ENCODE measurements at places on chromosomes 11 and 22. TPM values are rescaled to one million over a fixed set of nuclear protein-coding genes. Genes with fewer than 3 reads are reported as not detected.

DNA sequence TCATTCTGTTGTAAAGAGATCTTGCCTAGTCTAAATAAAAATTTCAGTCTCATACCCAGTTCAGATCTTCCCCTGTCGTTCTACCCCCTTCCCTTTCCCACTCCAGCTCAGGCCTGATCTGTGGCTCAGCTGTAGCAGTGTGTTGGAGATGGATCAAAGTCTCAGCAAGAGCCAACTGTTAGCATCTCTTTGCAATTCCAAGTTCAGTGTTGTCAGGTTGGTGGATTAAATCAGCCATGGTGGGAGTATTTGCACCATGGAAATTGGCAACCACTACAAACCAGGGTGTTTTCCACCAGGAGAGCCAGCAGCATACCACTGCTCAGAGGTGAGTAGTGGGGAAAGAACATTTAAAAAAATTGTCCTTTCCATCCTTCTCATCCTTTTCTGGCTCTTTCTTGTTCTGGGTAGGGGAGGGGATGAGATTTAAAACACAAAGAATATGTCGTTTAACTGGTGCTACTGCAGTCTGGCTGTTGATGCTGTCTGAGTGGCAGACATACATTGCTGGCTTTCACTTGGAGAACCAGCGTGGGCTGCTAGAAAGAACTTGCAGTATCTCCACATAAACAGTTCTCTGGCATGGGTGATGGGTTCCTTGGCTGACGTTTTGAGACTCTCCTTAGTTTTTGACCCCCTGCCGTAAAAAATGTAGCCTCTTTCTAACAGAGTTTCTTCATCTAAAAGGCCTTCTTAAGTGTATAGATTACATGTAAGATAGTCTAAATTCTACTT lies 514.1 kb downstream of the RAB38 start:
- DNase-seq: no peak

DNA sequence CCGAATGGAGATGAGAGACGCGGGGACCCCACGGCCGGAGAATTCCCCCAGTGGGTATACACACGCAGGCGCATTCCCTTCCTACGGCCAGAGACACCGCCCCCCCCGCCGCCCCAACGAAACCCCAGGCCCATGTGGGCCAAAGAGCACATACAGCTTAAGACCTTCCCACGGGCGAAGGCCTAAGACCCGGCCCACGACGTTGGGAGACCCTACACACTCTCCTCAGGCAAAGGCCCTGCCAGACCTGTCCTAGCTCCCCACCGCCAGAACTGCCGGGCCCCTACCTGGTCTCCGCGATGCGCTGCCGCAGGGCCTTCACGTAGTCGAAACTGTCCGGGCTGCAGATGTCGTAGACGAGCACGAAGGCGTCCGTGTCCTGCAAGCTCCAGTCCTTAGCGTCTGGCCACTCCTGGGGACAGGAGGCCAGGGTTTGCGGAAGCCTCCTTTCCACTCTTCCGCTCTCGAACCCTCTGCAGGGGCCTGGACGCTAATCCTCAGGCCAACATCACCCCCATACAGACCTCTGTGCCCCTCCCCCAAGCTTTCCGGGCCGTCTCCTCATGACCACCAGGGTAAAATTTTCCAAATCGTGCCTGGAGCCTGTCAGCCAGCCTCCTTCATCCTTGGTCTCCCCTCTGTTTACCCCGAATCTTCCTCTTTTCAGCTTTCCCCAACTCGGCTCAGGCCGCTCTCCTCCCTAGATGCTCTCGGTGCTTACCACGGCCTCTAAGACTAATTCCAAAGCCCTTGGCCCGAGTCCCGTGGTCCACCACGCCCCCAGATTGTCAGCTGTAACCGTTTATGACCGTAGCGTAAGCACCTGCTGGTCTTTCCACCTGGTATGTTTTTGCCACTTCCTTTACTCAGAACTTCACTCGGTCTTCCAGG lies 1.7 kb downstream of the RASL10A start:
- no peak for DNase-seq

Gene GLYAT
- total RNA-seq: not detected

- DNase-seq: no peak
These were observed 929.8 kb upstream of the CNTN5 start for GRCh38 chr11:98090861-98091505.

Gene ART1
- not detected for total RNA-seq

DNA sequence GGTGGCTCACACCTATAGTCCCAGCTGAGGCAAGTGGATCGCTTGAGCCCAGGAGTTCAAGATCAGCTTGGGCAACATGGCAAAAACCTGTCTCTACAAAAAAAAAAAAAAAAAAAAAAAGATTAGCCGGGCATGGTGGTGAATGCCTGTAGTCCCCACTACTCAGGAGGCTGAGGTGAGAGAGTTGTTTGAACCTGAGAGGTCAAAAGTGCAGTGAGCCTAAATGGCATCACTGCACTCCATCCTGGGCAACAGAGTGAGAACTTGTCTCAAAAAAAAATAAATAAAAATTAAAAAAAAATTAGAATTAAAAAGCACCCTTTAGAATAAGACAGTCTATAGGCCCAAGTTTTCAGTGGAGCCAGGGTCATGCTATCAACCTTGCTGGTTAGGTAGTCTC lies 95.5 kb downstream of the PDHX start:
- no peak for DNase-seq

DNA sequence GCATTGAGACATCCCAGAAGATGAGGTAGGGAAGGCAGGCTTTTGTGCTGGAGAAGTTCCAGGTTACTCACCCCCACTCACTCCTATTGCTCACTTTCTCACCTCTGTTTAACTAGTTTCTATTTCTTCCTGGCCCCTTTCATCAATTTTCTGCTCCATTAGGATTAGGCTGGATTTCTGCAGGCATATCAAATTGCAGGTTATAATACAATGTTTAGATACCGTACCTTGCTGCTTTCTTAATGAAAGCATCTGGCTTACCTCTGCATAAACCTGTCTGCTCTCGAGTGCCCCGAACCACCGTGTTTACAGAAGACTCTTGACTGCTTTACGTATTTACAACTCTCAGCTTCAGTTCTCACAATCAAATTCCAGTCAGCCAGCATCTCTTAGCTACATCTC lies 173.7 kb downstream of the ADAMTS15 start:
- DNase-seq: no peak

DNA sequence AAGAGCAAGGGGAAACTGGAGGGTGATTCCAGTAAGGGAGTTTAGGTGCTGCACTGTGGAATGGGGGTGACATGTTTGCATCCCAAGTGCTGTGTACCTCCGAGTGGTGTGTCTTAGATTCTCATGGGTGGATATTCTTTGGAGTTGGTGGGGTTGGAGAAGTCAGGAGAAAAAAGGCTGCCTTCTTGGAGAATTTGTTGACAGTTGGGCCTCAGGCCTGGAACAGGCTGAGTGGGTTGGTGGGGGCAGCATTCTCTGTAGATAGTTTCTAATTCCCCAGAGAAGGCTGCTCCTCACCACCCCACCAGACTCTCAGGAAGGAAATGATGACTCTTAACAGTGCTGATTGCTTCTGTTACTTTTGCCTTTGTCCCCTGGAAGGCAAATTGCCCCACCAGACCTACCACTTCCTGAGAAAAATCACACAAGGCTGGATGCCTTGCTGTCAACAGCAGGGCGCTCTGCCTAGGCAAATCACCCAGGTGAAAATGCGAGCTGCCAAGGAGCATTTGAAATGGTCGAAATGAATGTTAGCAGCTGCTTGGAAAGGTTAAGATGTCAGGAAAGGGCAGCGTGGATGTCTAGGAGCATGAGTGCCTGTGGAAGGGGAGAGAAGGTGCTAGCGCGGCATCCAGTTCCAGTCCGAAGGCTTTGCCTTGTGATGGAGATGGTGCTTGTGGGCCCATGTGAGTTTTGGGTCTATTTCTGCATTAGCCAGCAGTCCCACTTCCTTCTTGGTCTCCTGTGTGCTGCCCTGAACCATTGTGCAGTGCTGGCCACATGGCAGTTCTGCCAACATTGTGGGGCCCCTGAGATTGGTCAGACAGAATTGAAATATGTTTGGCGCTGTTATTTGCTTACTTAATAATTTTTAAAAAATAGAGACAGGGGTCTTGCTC lies 29.7 kb upstream of the SORL1-AS1 start:
- no peak for DNase-seq

DNA sequence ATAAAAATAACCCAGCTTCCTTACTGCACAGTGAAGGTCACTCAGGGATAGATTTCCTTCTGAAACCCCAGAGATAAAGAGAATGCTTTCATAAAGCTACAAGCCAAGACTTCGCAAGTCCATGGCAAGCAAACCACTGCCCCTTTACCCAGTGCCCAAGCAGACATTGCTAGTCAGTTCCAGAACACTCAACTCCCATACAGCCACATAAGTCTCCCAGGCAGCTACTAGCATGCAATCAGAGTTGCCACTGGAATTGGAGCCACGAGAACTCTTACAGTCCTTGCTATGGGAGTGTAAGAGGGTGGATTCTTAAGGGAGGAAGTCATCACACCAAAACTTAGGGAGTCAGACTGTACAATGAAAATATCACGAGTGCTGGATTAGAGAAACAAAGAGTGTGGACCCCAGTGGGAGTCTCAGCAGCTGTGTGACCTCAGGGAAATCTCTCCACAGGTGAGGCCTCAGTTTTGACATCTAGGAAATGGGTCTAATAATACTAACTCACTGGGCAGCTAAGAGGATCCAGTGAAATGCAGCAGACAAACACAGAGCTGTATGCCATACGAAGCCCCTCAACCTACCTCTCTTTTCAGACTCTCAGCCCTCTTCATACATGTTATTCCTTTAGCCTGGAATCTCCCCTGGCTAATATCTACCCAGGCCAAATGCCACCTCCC lies 526.6 kb downstream of the MN1 start:
- DNase-seq: no peak

DNA sequence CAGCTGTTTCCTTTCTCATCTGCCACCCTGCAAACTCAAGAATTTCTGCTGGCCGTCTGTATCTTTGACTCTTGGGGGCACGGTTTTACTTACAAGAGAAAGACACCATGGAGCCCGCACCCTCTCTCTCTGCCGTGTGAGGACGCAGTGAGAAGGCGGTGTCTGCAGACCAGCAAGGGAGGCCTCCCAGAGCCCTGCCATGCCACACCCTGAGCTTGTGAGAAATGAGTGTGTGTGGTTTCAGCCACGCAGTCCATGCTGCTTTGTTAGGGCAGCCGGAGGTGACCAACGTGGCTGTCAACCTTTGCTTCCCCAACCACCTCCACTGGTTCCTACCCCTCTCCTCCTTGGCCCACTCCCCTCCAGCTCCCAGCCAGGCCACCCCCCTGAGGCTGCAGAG lies 70.1 kb upstream of the NUP50 start:
- DNase-seq: no peak

DNA sequence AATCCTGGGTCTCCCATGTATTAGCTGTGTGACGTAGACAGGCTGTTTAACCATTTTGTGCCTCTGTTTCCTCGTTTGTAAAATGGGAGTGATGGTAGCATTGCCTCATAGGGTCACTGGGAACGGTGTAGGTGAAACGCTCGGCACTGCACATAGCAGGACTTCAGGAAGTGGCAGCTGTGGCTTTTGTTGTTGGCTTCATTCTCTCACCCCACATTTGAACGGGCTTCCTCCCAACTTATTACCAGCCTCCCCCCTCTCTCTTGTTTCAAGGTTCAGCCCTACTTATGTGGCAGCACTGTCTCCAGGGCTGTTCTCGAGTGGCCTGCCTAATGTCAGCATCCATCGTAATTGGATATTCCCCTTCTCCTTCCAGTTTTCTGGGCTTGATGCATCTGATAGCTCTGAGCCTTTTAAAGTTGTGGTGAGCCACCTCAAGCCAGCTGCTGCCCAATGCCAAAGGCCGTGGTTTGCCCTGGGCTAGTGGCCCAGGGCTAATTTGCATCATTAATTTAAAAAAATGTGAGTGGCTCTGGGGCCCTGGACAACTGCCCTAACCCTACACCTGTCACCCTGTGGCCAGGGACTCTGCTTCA lies 217.8 kb upstream of the TBCEL start:
- no peak for DNase-seq

Gene VWCE
- total RNA-seq: 0.65 TPM

DNA sequence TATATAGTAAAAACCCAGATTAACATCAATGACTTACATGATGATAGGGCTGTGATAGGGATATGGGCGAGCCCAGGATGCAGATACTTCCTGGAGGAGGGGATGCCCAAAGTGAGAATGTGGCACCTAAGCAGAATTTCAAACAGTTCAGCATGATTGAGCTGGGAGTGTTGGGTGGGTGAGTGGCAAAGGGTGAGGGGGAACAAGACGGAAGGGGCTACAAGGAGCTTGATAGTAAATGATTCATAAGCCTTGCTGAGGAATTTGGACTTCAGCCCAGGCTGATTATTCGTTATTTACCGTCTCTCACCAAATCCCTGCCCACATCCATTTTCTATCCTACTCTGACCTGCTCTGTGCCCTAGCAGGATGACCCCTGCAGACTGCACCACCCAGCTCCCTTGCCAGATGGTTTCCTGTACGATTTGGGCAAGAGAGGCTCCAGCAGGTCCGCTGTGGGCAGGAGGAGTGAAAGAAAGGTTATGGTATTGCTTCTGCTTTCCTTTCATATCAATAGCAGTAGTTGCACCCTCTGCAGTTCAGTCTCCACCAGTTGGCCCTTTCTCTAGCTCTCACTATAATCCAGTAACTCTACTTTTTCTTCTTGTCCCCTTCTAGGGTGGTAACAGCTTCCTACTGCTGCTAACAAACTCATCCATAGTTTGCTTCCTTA lies 30.3 kb upstream of the SIK2 start:
- no peak for DNase-seq

DNA sequence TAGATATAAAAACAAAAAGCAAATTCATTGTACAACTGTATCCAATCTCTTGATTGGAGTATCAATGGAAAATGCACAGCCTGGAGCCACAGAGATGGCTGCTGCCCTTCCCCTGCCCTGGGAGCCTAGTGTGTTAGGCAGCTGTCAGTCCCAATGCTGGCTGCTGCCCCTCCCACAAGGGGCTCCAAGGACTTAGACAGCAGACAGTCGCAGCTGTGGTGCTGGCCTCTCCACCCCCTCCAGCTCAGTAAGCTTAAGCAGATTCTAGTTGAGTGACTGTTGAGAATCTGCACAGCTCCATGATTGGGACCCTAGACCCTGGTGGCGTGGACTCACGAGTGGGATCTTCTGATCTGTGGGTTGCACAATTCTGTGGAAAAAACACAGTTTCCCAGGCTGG lies 1511.2 kb downstream of the FAM181B start:
- no peak for DNase-seq

Gene OR51E1
- total RNA-seq: not detected

- DNase-seq: no peak
These were observed 29.0 kb upstream of the API5 start for GRCh38 chr11:43282607-43283440.

DNA sequence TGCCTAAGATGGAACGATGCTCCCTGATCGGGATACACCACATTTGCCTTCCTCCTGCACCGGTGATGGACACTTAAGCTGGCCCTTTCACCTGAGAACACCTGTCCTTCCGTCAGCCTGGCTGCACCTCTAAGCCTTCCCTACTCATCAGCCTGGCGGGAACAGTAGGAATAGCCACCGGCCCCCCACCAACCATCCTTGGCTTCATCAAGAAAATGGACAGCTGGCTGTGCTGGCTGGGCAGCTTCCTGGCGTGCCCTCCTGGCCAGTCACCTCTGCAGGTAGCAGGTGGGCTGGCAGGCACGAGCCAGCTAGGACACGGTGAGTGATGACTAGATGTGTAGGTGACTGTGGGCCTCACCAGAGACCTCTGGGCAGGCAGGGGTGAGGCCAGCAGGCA lies 142.8 kb downstream of the CTTN start:
- DNase-seq: no peak

All from epithelial cell of proximal tubule (primary cell).